ENCODE measurements at places on chromosomes 2 and 18.

- no peak for DNase-seq
Observed at GRCh38 chr2:2254206-2254605, 76.9 kb downstream of the MYT1L start.

GRCh38 chr2:236743039-236743920, 173.7 kb downstream of the ACKR3 start:
- no peak for DNase-seq

DNA sequence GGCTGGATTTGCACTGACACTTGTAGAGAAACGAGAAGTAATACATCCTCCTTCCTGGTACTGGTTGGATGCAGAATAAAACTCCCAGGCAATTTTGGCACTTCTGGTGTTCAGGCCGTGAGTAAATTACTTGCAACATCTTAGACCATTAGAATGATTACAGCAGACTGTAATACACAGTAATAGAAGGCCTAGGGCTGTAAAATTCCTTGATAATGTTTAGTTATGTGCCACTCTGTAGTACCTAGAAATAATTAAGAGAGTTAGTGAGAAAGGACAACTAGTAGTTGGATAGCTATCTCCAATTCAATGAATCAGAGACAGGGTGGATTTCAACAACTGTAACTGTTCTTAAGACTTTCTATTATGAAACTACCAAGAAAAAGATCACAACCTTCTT, 356.3 kb upstream of the SETBP1 start:
- DNase-seq = no peak

DNA sequence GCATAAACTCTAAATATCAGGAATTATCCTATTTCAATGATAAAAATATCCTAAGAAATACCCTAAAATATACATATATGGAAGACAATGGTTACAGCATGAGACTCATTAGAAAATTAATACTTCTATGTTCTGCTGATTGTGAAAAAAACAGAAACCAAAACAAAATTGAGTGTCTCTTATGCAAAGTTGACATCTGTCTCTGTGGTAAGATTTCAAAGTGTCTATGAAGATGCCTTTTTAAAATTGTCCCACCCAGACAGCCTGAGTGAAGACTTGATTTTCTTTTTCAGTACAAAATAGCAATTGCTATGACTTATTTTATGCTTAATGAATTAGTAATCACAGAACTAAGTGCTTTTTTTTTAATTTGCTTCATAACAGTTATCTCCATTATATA, 1368.4 kb upstream of the LRRTM1 start:
- DNase-seq = no peak
